ENCODE measurements at places on chromosomes 2 and 18.

- no peak for DNase-seq
Measured at GRCh38 chr2:237885111-237885930, 25.9 kb downstream of the RAMP1 start.

DNA sequence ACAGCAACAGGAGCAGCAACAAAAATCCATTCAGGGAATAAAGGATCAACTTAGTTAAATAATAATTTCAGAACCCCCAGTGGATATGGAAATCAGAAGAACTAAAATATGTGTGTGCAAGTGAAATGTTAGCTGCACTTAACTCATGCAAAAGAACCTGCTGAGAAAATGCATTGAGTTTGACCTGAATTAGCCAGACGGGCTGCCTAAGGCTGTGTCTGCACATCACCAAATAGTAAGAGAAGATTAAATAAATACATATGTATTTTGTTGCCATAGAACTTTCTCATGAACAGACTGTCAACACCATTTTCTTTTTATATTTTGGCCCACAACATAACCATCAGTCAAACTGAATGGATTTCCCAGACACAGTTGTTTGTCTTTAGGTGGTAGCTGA lies 262.0 kb upstream of the PIK3C3 start:
- DNase-seq = no peak

DNA sequence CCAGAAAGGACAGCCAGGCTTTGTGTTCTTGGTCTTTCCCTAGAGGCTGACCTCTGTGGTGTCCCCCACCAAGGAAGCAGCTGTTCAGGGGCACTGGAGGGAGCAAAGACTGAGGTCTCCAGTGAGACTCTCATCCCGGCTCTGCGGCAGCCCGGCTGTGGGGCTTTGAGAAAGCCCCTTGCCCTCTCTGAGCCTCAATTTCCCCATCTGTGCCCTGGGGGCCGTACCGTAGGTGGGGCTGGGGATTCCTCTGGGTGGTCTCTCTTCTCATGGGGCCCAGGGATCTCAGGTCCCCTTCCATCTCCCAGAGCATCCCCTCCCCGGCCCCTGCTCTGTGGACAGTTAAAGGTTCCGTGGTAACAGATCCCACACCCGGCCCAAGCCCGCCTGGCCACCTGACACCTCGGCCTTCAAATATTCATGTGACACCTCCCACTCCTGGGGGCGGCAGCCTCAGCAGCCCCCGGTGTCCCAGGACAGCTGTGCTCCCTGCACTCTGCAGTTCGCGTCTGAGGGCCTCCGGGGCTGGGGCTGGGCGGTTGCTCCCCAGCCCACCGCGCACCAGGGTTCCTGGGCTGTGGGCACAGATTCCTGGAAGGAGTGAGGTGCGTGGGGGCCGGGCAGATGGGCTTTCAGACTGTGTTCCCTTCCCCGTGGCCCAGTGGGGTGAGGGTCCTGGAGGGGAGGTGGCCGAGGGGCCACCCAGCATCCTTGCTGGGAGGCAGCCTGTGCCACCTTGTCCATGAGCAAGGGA lies 15.1 kb upstream of the KLHL30 start:
- DNase-seq = no peak

DNA sequence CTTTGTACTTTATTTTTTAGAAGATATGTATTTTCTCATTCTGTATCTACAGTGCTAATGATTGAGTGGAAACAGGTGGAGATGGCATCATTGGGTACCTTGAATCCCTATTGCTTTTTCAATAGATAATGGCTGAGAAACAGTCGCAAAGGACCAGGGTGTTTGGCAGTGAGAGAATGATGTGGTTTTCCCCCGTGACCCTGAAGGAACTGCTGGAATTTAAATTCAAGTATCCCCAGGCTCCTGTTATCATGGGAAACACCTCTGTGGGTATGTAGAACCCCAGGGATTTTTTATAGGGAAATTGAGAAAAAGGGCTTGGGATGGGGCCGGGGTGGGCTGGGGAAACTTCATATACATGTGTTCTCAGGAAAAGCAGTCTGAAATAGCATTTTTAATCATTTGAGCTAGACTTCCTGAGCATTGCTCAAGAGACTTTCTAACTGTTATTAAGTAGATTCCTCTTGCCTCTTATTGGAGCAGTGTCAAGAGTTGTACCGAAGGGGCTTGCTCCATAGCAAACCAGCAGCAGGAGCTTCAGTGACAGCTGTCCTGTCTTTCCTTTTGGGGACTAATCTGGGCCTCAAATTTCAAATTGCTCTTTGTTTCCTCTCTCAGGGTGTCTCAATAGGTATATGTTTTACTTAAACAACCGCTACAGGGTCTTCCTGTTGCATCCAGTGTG lies 18.9 kb downstream of the AOX1 start:
- no peak for DNase-seq

DNA sequence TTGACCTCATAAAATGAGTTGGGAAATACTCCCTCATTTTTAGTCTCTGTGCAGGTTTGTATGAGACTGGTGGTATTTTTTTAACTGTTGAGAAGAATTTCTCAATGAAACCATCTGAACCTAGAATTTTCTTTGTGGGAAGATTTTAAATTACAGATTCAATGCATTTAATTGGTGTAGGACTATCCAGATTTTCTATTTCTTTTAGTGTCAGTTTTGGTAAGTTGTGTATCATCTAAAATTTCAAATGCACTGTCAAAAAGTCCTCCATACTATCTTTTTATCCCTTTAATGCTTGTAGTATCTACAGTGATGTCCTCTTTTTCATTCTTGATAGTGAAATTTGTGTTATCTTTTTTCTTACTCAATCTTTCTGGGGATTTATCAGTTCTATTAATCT lies 1.8 kb upstream of the BOK start:
- DNase-seq = no peak

DNA sequence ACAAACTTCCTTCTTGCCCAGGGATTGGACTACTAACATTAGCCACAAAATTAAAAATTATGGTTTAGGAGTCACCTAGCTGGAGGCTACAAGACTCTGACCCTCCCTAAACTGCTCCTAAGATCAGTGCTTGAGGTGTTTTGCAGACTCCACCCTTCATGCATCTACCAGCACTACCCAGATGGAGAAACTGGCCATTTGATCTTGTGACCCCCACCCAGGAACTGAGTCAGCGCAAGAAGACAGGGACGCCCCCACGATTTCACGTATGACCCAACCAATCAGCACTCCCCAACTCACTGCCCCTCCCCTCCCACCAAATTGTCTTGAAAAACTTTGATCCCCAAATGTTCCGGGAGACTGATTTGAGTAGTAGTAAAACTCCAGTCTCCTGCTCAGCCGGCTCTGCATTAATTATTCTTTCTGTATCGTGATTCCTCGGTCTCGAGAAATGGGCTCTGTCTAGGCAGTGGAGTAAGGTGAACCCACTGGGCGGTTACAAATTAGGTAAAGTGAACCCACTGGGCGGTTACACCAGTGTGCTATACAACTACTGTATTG lies 40.1 kb upstream of the CCDC88A start:
- DNase-seq = no peak

- no peak for DNase-seq
Measured at GRCh38 chr2:99651930-99652670, 162.3 kb upstream of the REV1 start.
